Stimulated activated CD4-positive, alpha-beta T cell treated with anti-CD3 and anti-CD28 coated beads, Interleukin-12 subunit alpha, Interleukin-12 subunit beta, amount 100 ng/mL, for 4 hours (primary cell): ENCODE measurements at places on chromosomes 3 and 15.

- no peak for DNase-seq
Measured at GRCh38 chr3:185552358-185552877, at the start of gene LIPH. Gene LIPH, minus strand, starts transcription at chr3:185552588. Its CDS starts 117 bp downstream, at chr3:185552471.

DNA sequence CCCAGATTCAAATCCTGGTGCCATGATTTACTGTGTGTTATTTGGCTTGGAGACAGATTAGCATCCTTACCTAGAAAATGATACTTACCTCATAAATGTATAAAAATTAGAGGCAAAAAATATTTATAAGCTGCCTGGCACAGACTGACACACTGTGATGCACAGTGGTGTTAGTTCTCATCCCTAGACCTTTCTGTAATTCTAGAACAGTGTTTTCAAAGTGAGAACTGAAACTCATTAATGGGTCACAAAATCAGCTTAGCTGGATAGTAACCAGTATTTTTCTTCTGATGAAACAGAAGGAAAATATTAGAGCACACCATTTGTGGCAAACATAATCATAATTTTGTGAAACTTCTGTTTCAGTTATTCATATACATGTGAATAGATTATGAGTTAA is 17.9 kb upstream of the MTHFS start:
- no peak for DNase-seq

- no peak for DNase-seq
Measured at GRCh38 chr3:86794361-86795065, 196.4 kb downstream of the VGLL3 start.

DNA sequence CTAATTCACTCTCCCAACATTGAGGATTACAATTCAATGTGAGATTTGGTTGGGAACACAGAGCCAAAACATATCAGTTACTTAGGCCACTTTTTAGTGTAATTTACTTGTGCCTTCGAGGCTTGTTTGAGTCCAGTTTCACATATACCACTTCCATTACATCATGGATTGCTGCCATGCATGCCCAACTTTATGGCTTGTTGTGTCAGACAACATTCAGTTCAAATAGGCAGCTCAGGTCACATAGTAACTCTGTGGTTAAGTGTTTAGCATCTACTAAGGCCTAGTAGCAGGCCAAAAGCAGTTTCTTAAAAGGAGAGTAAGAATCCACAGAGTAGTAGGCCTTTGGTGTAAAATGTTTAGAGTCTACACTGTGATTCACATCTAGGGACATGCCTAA is 164.3 kb upstream of the GMNC start:
- no peak for DNase-seq

DNA sequence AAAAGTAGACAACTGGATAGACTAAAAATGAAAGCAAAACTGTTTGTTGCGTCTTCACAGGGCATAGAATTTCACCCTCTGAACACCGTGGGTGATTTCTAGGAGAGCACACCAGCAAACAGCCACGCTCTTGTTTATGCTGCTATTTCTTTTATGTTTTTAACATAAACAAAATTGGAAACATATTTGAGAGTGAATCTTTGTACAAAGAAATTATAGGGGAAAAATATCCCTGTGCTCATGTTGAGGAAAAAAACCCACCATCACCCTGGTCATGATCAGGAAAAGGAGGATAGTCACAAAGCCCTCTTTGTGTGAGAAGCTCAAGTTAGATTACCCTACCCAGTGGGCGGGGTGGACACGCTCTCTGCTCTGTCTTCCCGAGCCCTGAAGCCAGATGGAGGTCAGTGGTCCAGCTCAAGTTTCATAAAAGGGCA is 313.3 kb downstream of the SATB1 start:
- no peak for DNase-seq

DNA sequence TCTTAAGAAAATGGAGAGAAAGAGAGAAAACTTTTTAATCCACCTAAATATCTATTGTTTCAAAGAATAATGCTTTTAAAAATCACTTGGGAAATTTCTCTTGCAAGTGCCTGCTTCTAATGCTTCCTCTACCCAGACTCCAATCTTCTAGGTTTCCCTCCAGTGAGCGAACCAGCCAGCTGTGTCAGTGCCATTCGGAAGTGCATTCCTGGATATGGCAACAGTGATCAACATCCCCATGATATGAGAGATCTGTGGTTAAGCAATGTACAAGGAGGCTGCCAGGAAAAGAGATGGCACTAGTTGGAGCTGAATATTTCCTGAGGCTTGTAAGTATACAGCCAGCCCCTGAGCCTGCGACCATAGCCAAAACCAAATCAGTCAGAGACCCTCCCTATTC is 53.3 kb upstream of the KCNMB2 start:
- DNase-seq = no peak

DNA sequence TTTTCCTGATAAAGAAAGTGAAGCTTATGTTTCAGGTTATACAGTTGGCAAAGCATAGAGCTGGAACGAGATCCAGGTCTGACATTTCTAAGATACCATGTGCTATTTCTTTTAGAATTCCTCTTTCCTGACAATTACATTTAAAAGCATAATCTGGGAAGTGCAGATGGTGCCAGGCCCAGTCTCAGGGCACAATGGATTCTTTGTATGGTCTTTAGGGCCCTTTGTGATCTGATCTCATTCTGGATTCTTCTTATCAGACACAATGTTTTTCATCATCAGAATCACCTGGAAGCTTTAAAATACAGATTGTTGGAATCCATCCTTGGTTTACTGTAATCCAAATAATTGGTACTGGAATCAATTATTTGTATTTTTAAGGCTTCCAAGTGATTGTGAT is 18.6 kb upstream of the GLCE start:
- no peak for DNase-seq

DNA sequence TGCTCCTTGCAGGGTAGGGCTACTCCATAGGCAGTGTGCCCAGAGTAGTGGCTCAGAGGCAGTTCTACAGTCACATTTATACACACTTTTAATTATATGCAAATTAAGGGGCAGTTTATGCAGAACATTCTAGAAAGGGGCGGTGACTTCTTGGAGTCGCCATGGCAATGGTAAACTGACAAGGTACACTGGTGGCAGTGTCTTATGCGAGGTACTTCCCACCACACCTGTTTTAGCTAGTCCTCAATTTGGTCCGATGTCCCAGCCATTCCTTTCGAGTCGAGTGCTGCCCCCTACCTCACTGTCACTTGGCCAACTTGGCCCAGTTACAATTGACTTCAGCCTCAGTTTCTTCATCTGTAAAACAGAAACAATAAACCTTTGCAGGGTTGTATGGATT is 3.8 kb upstream of the IRAK2 start:
- no peak for DNase-seq

GRCh38 chr3:8606701-8607231 is 37.8 kb downstream of the SSUH2 start:
- no peak for DNase-seq

- DNase-seq = no peak
Measured at GRCh38 chr3:139052802-139053600, 8.3 kb upstream of the PRR23C start.

DNA sequence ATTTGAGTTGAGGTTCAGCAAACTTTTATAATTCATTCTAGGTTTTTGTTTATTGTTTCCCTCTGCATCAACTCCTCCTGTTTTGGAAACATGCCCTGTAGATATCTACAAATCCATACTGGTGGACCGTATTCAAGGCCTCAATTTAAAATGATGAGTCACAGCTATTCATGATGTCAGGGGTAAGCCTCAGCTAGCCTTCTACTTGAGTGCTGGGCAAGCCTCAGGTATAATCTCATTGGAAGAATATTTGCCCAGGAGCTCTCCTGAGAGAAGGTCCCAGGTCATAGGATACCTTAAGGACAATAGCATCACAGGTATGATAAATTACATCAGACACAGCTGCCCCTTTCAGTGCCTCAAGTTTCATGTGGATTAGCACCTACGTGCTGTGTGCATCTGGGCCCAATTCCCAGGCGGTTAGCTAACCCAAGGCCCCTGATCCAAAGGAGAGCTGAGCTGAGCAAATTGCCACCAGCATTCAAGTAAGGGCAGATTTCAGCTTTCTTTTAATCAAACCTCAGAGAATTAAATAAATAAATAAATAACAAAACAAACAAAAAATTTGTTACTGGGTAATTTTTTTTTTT is 87.5 kb downstream of the KCNMB2 start:
- no peak for DNase-seq

GRCh38 chr15:70083946-70084345 is 13.8 kb downstream of the TLE3 start:
- DNase-seq = no peak

DNA sequence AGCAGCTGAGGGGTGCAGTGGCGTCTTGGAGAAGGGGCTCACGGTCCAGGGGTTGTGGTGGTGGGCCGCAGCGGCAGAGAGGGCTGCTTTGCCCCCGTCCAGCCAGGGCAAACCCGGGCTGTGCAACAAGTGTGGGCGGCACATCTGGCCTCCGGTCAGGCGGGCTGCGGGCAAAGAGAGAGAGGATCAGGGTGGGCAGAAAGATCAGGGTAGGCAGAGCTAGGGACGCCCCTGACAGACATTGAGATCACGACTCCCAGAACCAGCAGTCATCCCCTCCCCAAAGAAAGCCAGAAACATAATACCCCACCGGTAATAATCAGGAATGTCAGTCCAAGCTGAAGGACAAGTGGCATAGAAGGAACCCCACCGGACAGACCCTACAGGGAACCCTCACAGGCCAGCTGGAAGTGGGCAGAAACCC is 6.8 kb downstream of the GATA2 start:
- DNase-seq = no peak

GRCh38 chr3:148379763-148380382 is 317.8 kb upstream of the AGTR1 start:
- no peak for DNase-seq

GRCh38 chr15:64045774-64046420 is 388 bp downstream of the DAPK2 start:
- peak; percentile 18 for DNase-seq

DNA sequence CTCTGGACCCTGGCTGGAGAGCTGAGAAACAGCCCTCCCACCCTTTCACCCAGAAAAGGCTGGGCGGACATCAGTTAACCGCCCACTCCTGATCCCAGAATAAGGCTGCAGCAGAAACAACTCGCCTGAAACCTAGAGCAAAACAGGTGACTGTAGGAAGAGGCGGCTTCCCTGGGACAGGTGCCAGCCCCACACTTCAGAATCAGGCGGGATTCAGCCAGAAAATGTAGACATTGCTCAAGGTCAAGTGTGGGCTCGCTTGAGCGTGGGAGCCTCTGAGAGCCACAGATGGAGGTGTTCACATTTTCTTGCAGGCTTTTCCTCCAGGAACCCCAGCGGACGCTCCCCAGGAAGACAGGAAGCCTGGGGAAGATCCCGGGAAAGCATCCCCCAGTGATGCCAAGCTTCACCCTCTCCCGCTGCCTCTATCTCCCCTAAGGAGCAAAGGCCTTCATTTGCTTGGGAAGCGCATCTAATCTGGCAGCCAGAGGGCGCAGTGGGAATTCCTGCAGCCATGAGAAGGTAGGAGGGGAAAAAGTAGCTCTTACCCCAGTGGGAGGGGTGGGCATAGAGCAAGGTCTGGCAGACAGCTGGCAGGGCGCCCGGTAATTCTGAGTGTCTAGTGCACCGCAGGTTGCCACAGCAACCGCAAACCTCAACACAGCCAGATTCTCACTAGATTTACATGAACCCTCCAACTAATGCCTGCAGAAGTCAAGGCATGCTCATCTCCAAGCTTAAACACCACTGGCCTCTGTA is 77.7 kb downstream of the OCA2 start:
- peak; percentile 5 for DNase-seq

DNA sequence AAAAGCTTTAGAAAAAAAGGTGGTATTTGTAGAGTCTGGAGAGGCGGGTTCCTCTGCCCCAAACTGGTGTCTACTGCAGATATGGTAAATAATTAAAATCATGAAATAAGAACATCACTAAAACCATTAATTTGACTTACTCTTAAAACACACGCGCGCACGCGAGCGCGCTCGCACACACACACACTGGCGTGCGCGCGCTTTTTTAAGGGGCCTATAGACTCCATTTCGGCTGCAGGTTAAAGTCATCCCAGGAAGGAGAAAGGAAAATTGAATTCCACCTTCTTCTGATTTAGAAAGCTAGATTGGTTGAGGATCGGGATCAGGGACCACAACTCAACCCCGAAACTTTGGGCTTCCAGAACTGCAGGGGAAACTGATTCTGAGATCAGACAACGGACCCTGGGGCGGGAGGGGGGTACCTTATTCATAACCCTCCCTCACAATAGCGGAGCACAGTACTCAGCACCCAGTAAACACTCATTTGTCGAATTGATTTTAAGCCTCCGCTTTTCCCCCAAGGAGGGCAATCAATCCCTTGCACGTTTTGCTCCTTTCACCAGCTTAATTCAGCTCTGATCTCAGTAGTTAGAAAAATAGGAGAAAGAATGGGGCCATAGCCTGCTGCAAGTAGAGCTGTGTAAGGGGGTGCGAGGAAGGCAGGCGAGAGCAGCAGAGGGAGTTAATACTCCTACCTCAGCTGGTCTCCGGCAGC is 509 bp upstream of the LRRC3B start:
- no peak for DNase-seq

DNA sequence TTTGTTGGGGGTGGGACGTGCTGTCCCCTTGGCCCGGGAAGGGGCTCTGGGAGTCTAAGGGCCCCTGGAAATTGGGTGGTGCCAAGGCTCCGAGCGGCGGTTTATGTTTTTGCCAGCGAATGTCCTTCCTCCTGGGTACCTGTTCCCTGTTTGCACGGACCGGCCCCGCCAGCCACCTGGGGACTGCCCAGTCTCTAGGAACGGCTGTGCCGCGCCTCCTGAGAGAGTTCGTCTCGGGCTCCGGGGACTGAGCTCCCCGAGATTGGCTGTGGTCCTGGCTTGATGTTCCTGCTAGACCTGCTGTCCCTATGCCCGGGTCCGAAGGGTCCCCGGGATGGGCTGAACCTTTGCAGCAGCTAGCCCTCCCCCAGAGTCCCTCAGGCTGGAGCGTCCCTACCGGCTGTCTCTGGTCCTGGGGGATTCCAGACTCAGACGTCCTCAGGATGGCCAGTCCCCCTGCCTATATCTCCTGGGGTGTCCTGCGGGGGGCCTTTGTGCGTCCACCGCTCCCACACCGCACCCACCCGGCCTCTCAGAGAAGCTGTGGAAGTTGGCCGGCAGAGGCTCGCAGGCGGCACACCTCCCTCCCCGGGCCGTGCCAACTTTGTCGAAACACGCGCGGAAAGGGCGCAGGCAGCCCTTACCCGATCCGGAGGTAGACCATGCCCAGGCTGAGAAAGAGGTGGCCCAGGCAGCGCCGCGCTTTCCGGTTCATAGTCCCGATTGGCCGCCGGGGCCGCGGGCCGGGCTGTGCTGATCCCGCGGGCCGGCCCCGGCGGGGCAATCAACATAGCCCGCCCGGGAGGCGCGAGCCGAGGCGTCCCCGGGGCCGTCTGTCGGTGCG is 547 bp downstream of the WNT7A start:
- DNase-seq = peak; percentile 42

- DNase-seq = no peak
Measured at GRCh38 chr3:113575206-113575605, 42.9 kb downstream of the SIDT1 start.

GRCh38 chr3:193777524-193777923 is 184.5 kb downstream of the OPA1 start:
- DNase-seq = no peak

- DNase-seq = no peak
Measured at GRCh38 chr3:172014145-172014544, 25.2 kb upstream of the FNDC3B start.

DNA sequence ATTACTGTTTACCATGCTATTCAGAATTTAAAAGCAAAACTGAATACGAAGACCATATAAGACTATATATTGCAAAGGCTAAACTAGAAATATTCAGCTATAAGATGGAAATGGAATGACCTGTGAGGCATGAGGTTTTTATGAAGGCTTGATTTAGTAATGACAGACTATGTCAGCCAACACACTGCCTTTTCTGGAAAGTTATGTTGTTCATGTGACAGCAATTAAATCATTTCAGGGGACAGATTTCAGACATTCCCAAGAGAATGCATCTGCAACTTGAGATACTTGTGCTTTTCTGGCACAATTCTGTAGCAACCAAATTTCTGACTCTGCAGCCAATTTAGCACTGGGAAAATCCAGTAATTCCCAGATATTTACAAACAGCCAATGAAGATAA is 8.6 kb upstream of the GATM start:
- DNase-seq = no peak
